ENCODE measurements at places on chromosomes 11 and 22.

DNA sequence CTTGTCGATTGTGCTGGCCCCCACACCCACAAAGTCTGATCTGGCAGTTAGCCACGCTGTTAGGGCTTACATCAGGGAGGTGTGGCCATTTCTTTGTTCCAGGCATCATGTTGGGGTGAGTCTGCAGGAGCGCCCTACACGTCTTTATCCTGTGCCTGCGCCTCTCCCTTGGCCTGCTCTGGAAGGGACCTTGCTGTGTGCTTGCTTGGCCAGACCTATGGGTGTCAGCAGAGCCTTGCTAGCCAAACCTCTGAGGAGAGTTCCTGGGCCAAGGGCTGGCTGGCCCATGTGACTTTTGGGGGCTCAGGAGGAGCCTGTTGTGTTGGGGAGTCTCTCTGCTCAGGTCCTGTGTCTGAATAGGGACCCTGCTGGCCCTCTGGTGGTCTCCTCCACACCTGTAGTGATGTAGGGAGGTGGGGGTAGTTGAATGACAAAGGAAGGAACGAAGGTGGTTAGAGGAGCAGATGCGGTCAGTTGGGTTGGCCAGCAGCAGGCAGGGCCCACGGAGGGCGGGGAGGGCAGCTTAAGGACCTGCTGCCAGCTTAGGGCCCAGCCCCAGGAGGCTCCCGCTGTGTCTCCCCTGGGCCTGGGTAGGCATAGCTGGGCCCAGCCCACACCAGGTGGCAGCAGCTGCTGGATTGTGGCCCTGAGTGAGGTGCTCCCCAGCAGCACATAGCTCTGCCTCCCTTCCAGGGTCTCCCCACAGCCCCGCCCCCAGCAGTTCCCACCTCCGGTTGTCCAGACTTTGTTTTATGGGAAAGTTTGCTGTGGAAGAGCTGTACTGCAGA is 7.9 kb downstream of the PPIL2 start:
- no peak for DNase-seq

DNA sequence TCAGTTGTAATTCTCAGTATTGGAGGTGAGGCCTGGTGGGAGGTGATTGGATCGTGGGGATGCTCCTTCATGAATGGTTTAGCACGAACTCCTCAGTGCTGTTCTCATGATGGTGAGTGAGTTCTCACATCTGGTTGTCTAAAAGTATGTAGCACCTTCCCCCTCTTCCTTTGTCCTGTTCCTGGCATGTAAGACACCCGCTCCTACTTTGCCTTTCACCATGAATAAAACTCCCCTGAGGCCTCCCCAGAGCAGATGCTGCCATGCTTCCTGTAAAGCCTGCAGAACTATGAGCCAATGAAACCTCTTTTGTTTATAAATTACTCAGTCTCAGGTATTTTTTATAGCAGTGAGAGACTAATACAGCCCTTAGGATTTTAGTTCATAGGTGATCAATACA is 191.5 kb downstream of the MAML2 start:
- DNase-seq: no peak

DNA sequence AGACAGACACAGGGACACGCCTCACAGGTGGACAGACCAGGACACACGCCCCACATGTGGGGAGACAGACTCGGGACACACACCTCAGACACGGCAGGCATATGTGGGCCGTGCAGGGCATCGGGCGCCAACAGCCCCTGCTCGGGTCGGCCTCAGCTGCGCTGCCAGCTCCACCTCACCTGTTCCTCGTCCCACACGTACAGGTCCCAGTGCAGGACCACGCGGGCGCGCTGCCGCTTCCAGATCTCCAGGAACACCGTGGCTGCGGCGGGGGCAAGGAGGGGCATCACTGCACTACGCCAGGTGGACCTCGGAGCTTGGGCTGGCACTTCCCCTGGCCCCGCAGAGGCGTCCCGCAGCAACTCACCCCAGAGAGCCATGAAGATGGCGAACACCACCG is 12.4 kb downstream of the ANO9 start:
- DNase-seq: no peak

- no peak for DNase-seq
These were observed 37.5 kb downstream of the CD6 start for GRCh38 chr11:61008971-61009370.

- peak; percentile 39 for DNase-seq
These were observed 52.7 kb downstream of the FLRT1 start for GRCh38 chr11:64088162-64089026.

- DNase-seq: no peak
These were observed 31.7 kb downstream of the TEAD1 start for GRCh38 chr11:12705874-12706273.

DNA sequence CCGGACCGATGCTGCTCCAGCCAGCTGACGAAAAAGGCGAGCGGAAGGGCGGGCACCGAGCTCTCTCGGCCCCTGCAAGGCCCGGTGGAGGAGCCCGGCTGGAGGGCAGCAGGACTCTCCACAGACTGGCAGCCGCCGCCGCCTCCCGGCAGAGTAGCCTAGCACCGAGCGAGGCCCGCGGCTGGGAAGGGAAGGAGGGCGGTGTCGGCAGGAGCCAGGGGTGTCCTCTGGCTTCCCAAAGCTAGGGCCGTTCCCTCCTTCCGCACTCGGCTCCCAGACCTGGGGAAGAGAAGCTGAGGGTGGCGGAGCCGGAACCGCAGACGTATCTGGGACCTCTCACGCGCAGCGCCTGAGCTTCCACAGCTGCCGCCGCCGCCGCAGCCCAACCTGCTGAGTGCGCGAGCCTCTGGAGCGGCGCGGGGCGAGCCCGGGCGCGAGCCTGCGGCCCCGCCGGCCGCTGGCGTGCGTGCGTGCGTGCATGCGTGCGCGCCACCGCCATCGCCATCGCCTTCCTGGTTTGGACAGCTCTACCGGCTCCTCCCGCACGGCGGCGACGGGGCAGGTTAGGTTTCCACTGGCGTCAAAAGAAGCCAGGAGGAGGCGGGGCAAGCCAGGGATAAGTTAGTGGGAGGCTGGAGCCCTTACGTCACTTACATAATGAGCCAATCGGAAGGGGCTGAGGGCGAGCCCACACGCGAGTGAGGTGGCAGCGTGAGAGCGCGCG is at the start of gene RAB6A:
TSS of gene RAB6A (minus strand) at position 396 of the 724 bp plus-strand sequence. CDS start 439 bp downstream, outside the sequence.
- DNase-seq: peak; percentile 100

GRCh38 chr11:35781861-35782470 is 119.4 kb downstream of the TRIM44 start:
- DNase-seq: no peak

DNA sequence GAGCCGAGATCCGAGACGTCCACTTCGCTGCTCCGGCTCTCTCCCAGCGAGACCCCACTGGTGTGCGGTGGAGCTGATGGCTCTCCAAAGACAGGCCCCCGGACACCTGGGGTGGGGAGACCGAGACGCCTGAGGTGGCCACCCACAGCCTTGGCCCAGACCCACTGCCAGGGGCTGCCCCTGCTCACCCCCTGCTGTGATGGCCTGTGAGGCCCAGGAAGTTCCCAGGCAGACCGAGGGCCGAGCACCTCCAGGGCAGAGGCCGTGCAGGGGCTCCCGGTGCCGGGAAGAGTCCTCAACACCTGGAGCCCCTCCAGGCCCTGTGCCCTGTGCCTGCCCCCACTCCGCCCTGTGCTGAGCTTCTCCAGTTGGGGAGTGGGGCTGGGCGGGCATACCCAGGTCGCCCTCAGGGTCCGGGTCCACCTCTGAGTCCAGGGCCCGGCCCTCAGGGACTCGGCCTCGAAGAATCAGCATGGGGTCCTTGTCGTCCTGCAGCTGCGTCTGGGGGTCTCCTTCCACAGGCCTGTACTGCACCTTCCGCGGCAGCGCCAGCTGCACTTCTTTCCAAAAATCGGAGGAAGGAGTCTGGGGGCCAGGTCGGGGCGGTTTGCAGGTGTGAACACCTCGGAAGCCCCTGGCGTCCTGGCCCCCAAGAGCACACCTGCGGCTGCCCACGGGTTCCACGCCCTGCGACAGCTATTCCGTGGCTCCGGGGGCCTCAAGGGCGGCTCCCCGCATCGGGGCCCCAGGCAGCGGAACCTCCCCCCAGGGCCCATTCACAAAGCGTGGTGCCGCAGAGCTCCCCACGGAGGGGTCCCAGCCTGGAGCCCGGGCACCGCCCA is 8.6 kb downstream of the SIGIRR start:
- no peak for DNase-seq

Data from SHP77 (cell line).